Cardiac muscle cell (in vitro differentiated cells and primary cell): ENCODE measurements at places on chromosomes 5 and 9.

- no peak for DNase-seq
- H3K27ac ChIP-seq, result no peak overlapping the region
- H3K27me3 ChIP-seq, result no peaks in the 10 kb centered on the region
- H3K4me3 ChIP-seq, result no peak overlapping the region
- H3K36me3 ChIP-seq, result no peaks in the 10 kb centered on the region
- peaks cover 27% of the 10 kb centered on the region for H3K4me1 ChIP-seq
These were observed 62.9 kb downstream of the MLLT3 start for GRCh38 chr9:20559231-20559890.

DNA sequence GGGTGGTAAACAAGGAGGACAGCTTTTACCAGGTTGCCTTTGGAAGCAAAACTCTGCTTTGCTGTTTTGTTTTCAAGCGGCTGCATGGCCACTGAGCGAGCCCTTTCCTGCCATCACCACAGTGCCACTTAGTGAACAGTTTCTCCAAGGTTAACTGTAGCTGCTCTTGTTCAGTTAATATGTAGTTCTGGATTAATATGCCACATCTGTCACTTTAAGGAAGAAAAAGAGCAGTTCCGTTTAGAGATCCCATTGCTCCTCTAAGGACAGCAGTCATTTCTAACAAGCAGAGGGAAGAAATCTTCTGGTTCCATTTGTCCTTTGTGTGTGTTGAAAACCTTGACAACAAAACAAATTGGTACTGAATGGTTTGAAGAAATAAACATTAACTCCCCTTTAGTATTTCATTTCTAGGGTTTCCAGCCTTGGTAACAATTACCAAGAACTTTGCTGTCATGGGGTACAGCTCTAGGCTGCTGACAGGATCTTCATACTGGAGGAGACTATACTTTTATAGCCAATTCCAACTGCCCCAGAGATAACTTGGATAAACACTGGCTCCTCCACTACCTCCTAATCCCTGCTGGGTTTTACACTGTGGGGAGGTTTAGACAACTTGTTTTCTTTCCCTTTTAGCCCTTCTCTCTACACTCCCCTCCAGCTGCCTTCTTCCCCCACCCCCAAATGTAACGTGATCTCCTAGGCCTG, 10.3 kb upstream of the ABL1 start:
- H3K27ac ChIP-seq, result peak overlapping the region; percentile 96
- H3K36me3 ChIP-seq, result no peaks in the 10 kb centered on the region
- no peaks in the 10 kb centered on the region for H3K27me3 ChIP-seq
- DNase-seq, result peak; percentile 73
- H3K4me3 ChIP-seq, result peak overlapping the region; percentile 17
- peaks cover 33% of the 10 kb centered on the region for H3K4me1 ChIP-seq

DNA sequence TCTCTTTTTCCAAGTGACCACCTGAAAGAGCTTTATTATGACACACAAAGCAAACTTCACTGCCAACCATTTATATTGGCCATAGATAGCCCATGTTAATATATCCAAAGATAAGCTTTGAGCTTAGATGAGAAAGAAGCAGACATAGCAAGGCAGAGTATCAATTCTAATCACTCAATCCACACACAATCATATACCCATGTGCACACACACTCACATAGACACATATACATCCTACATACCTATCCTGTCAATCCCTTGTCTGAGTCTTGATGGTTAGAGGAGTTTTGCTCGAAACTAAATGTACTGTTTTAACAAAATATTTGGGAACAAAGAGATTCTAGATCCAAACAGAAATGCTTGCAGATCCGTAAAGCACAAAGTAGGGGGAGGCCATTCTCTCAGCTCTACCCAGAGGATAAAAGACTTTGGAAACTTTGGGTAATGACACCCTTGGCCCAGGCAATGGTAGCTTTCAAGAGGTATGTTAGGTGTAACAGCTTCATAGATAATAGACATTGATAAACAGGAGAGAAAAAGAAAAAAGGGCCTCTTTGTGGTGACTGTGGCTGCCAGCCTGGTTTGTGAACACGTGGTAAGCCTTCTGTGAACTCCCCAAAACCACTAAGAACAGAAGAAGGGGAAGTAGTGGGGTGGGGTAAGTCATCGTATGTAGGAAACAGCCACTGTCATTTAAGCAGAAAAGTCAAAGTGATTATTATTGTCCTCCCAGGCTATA, 121.6 kb downstream of the TLR4 start:
- H3K4me1 ChIP-seq, result no peaks in the 10 kb centered on the region
- DNase-seq, result no peak
- H3K27ac ChIP-seq, result no peak overlapping the region
- H3K36me3 ChIP-seq, result no peaks in the 10 kb centered on the region

GRCh38 chr5:135220394-135221186, 178.4 kb downstream of the MACROH2A1 start:
- no peak for DNase-seq
- no peaks in the 10 kb centered on the region for H3K4me1 ChIP-seq
- H3K27ac ChIP-seq, result no peak overlapping the region
- peaks cover 90% of the 10 kb centered on the region for H3K27me3 ChIP-seq
- no peak overlapping the region for H3K4me3 ChIP-seq
- H3K36me3 ChIP-seq, result no peaks in the 10 kb centered on the region

GRCh38 chr5:141172381-141173204, at the start of gene PCDHB7:
Gene PCDHB7 (plus strand): TSS chr5:141172644. CDS start chr5:141172836, 192 bp downstream.
- H3K27ac ChIP-seq, result no peak within 1 kb of the TSS
- peak; percentile 24 for DNase-seq
- no peaks in the 10 kb centered on the region for H3K36me3 ChIP-seq

GRCh38 chr5:180060192-180060591, 11.4 kb downstream of the RNF130 start:
- no peak for DNase-seq
- H3K27ac ChIP-seq, result no peak overlapping the region
- no peaks in the 10 kb centered on the region for H3K27me3 ChIP-seq
- no peak overlapping the region for H3K4me3 ChIP-seq
- H3K4me1 ChIP-seq, result no peaks in the 10 kb centered on the region
- no peaks in the 10 kb centered on the region for H3K36me3 ChIP-seq

GRCh38 chr9:130995086-130996011, 13.6 kb upstream of the LAMC3 start:
- peak; percentile 69 for DNase-seq
- no peaks in the 10 kb centered on the region for H3K27me3 ChIP-seq
- no peaks in the 10 kb centered on the region for H3K36me3 ChIP-seq
- no peaks in the 10 kb centered on the region for H3K4me1 ChIP-seq
- H3K27ac ChIP-seq, result no peak overlapping the region
- H3K4me3 ChIP-seq, result no peak overlapping the region

DNA sequence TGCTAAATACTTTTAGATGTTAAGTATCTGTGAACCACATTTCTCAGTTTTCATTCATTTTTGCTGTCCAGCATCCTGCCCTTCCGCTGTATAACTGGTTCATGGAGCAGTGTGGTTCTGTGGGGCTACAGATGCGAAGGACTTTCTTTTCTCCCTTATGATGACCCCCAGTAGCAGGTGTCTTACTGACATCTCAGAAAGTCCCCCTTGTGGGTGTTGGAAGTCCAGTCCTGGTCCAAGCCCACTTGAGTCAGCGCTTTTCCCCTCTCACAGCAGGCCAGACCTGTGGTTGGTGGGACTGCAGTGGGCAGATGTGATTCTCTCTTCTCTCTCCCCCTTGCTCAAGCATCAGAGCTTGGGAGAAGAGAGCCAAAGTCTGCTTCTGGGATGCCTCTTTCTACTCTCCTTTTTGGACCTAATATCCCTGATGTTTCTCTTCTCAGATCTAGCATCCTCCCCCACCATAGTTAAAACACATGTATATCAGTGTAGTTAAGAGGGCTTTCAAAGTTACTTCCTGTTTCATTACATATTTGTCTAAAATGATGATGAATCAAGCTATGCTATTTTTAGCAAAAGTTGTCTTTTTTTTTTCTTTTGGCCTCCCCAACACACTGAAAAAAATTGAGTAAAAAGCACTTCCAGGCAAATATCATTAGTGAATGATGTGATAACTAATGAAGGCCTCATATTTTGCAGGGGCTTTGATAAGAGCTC, 119.5 kb upstream of the ZNF618 start:
- no peak overlapping the region for H3K4me3 ChIP-seq
- no peaks in the 10 kb centered on the region for H3K27me3 ChIP-seq
- no peaks in the 10 kb centered on the region for H3K4me1 ChIP-seq

- H3K27me3 ChIP-seq, result no peaks in the 10 kb centered on the region
- no peak for DNase-seq
- no peak overlapping the region for H3K4me3 ChIP-seq
- H3K4me1 ChIP-seq, result peaks cover 15% of the 10 kb centered on the region
These were observed 396.5 kb downstream of the ANXA1 start for GRCh38 chr9:73548201-73548600.

DNA sequence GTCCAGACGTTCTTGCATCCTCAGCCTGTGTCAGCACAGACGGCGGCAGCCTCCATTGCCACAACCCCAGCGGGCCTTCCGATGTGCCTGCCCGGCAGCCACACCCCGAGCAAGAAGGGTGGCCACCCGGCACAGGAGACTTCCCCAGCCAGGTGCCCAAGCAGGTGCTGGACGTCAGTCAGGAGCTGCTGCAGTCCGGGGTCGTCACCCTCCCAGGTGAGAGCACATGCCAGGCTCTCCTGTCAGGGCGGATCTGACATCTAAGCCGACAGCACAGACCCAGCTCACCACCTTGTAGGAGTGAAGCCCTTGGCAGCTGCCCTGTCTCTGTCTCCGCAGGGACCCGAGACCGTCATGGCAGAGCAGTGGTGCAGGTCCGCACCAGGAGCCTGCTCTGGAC, 48.3 kb upstream of the LRRC14B start:
- DNase-seq, result no peak
- H3K27me3 ChIP-seq, result no peaks in the 10 kb centered on the region
- H3K27ac ChIP-seq, result no peak overlapping the region
- no peaks in the 10 kb centered on the region for H3K4me1 ChIP-seq
- no peaks in the 10 kb centered on the region for H3K36me3 ChIP-seq

DNA sequence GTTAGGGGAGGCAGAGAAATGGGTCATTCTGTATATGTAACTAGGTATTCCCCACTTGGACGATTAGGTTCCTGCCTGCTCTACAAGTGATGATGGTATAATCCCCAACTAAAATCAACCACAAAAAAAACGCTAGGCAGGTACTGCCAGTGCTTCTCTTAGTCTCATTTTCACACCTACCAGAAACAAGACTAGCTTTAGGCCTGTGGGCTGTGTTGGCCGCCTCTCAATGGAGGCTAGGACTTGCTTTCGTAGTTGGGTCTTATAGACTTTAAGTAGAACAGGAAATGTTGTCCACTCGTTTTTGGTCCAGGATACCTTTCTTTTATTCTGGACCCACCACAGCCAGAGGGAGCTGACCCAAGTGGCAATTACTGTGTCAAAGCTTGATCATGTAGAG, 111.8 kb downstream of the UNC13B start:
- H3K4me1 ChIP-seq, result no peaks in the 10 kb centered on the region
- H3K27ac ChIP-seq, result no peak overlapping the region
- DNase-seq, result no peak
- H3K36me3 ChIP-seq, result no peaks in the 10 kb centered on the region
- H3K4me3 ChIP-seq, result no peak overlapping the region
- no peaks in the 10 kb centered on the region for H3K27me3 ChIP-seq

DNA sequence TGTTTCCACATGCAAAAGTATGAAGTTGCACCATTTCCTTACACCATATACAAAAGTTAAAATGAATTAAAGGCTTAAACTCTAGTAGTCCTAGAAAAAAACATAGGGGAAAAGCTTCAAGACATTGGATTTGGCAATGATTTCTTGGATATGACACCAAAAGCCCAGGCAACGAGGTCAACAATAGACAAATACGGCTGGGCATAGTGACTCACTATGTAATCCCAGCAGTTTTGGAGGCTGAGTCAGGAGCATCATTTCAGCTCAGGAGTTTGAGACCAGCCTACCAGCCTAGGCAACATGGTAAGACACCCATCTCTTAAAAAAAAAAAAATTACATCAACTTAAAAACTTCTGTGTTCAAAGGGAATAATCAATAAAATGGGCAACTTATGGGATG, 30.9 kb upstream of the SREK1 start:
- no peaks in the 10 kb centered on the region for H3K27me3 ChIP-seq
- no peaks in the 10 kb centered on the region for H3K4me1 ChIP-seq
- H3K27ac ChIP-seq, result no peak overlapping the region
- DNase-seq, result no peak
- H3K36me3 ChIP-seq, result no peaks in the 10 kb centered on the region

DNA sequence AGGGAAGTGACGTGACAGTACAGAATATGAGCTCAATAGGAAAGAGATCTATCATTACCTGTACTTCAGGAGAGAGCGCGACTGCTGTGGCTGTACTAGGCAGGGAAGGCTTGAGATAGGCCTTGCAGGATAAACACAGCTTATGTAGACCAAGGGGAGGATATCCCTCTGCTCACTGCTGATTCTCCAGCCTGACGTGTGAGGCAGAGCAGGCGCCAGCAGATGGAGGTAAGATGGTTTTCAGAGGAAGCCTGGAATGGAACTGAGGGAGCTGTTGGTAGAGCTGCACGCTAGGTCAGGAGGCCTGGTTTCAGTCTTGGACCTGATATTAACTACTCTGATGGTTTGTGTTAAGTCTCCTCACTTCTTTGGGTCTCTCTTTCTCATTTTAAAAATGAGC, 291.4 kb downstream of the YTHDC2 start:
- no peak overlapping the region for H3K4me3 ChIP-seq
- peak overlapping the region; percentile 15 for H3K27ac ChIP-seq
- no peaks in the 10 kb centered on the region for H3K27me3 ChIP-seq
- H3K4me1 ChIP-seq, result peaks cover 26% of the 10 kb centered on the region

DNA sequence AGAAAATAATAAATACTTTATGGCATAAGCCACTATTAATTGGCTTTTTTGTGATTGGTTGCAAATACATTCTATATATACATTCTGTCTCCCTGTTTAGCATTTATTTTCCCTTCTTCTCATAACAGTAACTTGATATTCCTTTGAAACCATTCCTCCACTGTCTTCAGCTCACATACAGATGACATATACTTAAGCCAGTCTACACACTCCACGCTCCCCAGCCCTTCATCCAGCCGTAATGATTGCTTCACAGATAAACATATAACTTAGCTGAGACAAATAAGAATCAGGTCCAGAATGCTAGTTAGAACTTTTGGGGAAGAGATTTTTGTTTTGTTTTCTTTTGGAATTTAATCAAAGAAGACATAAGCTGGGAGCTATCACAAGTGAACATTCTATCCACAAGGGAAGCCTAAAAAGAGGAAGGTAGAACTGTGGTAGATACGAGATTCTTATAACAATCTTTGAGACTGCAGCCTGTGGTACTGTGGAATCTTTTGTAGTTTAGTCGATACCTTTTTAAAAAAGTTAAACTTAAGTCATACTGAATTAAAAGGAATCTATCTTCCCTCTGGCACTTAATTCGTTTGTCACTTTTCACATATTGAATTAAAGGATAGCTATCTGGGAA, 365.1 kb upstream of the PRR16 start:
- H3K27me3 ChIP-seq, result no peaks in the 10 kb centered on the region
- no peak overlapping the region for H3K27ac ChIP-seq
- H3K4me3 ChIP-seq, result no peak overlapping the region
- H3K36me3 ChIP-seq, result no peaks in the 10 kb centered on the region
- no peaks in the 10 kb centered on the region for H3K4me1 ChIP-seq

- H3K27ac ChIP-seq, result no peak overlapping the region
- H3K4me1 ChIP-seq, result no peaks in the 10 kb centered on the region
- DNase-seq, result no peak
These were observed 249.3 kb downstream of the ICE1 start for GRCh38 chr5:5671823-5672222.

GRCh38 chr9:134036130-134036529, 10.8 kb downstream of the BRD3OS start:
- no peak overlapping the region for H3K4me3 ChIP-seq
- no peak overlapping the region for H3K27ac ChIP-seq
- DNase-seq, result no peak
- no peaks in the 10 kb centered on the region for H3K4me1 ChIP-seq
- H3K36me3 ChIP-seq, result peaks cover 52% of the 10 kb centered on the region
